ENCODE measurements at places on chromosomes 11 and 22.
A peak's percentile ranks its signal among the peaks of the same experiment; 100 is the strongest.

- no peak for DNase-seq
Observed at GRCh38 chr22:47376322-47376700, 613.9 kb downstream of the TBC1D22A start.

DNA sequence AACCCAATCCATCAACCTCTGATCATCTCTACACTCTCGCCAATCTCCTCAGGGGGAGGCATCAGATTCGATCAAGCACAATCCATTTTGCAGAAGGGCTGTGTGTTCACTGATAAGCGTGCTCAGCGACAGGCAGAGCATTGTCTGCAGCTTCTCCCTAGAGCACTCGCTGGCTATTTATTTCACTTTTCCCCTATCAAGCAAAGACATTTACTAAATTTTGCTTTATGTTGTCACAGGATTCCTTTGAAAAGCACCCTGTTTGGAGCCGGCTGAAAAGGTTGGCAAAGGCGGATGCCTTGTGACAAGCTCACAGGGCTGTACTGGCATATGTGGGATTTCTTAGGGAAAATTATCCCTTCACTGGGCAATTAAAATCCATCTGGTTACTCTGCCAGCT is 1381.5 kb upstream of the TENM4 start:
- no peak for DNase-seq

- DNase-seq: peak; percentile 50
Observed at GRCh38 chr11:6799402-6799801, at the start of gene OR6A2. Gene OR6A2 (minus strand): TSS chr11:6799689. CDS start chr11:6795708, 3,981 bp downstream.

- DNase-seq: no peak
Observed at GRCh38 chr22:20611418-20611817, 104.0 kb downstream of the MED15 start.

GRCh38 chr11:126317756-126318573 is 14.1 kb downstream of the DCPS start:
- peak; percentile 44 for DNase-seq

DNA sequence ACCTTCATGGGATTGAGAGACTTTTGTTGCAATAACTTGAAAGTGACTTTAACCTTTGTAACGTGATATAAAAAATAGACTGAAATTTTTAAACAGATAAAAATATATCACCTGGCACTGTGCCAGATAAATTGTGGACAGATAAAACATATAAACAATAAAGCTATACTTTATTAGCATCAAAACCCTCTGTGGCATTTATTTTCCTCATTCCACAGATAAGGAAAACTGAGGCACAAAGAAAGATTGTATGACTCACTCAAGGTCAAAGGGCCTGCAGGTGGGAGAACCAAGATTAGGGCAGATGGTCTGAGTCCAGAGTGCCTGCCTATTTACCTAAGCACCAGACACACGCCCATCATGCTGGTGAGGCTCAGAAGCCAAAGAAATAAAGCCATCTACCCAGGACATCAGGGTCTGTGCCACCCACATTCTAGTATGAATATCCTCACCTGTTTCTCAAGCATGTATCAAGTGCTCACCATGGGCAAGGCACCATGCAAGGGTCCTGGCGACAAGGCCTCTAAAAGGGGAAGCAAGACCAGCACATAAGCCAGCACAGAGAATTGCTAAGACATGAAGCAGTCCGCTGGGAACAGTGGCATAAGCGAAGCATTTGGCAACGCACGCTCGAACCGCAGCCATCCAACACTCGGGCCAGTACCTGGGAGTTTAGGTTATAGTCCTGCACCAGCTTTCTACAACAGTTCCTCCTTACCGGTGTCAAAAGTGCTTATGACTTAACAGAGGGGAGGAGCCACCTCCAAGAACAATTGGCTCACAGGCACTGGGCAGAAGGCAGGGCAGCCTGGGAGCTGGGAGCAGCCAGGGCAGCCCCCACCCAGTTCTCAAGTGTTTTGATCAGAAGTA is 17.6 kb downstream of the MYH9 start:
- DNase-seq: peak; percentile 73

- DNase-seq: peak; percentile 84
Observed at GRCh38 chr22:45638834-45639746, 32.5 kb upstream of the ATXN10 start.

- no peak for DNase-seq
Observed at GRCh38 chr11:124751391-124751740, 689 bp downstream of the VSIG2 start.

DNA sequence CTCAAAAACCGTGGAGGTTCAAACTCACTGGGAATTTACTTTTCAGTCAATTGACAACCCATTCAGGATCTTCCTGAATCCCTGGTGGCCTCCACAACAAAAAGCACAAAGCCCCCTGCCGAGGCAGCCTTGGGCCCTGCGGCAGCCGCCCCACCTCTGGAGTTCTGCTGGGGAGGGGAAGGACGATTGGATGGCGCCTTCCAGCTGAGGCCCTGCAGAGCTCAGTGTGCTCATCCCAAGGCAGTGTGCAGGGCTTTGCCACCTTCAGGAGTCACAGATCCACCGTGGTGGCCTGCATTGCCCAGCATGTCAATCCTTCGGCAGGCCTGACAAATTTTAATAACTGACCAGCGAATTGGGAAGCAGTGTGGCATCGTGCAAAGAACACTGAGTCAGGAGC is 7.4 kb downstream of the ZFTA start:
- no peak for DNase-seq

DNA sequence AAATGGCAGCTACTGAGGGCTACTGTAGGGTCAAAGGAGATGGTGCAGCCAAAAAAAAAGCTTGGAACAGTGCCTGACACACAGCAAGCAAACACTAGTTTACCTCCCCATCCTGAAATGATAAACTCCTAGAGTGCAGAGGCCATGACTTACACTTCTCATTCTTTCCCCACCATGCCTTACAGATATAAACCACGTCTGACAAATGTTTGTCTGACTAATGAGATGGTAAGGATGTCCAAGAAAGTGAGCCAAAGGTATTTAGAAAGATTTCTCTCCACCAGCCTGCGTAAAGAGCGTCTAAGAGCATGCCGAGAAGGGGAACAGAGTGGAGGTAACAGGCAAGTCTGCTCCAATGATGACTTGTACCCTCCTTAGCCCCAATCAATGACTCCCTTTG is 99.0 kb downstream of the LARGE1 start:
- no peak for DNase-seq

GRCh38 chr11:112156153-112156955 is 7.5 kb downstream of the IL18 start:
- DNase-seq: peak; percentile 9

- DNase-seq: peak; percentile 94
Observed at GRCh38 chr22:20503816-20504215, 3.6 kb upstream of the MED15 start.

DNA sequence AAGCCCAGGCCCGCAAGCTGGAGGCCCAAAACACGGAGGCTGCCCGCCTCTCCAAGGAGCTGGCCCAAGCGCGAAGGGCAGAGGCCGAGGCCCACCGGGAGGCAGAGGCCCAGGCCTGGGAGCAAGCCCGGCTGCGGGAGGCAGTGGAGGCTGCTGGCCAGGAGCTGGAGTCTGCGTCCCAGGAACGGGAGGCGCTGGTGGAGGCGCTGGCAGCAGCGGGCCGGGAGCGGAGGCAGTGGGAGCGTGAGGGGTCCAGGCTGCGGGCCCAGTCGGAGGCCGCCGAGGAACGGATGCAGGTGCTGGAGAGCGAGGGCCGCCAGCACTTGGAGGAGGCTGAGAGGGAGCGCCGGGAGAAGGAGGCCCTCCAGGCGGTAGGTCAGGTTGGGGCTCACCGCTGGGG is 4.8 kb downstream of the CCDC88B start:
- no peak for DNase-seq

- DNase-seq: no peak
Observed at GRCh38 chr22:47374901-47375575, 612.6 kb downstream of the TBC1D22A start.

- DNase-seq: peak; percentile 66
Observed at GRCh38 chr22:42190274-42190673, 59.7 kb upstream of the CYP2D6 start.

DNA sequence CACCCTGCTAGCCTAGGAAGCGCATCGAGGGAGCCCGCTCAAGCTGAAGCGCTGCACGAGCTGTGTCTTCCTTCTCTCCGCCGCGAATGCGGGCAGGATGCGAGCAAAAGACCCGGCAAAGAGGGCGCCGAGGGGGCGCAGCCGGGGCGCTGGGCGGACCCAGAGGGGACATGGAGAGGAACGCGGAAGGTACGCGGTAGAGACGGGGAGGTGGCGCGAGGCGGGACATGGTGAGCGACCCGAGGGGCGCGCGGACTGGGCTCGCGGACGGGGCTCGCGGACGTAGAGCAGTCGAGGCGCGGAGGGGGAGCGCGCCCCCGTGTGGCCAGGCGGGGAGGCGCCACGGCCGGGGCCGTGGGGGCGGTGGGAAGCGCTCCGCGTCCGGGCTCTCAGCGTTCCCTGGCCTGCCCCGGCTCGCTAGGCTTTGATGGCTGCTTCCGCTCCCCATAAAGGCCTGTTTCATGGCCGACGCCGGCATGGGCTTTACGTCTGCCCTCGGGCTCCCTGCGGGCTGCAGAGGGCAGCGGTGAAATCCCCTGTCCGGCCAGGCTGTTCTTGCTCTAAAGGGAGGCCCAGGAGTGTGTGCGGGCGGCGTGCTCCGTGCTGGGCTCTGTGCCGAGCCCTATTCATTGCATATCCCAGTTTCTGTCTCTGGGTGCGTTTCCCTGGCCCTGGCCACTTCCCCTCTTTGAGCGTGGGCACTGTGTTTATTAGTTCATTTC is 31.2 kb upstream of the TRIM29 start:
- DNase-seq: peak; percentile 67

DNA sequence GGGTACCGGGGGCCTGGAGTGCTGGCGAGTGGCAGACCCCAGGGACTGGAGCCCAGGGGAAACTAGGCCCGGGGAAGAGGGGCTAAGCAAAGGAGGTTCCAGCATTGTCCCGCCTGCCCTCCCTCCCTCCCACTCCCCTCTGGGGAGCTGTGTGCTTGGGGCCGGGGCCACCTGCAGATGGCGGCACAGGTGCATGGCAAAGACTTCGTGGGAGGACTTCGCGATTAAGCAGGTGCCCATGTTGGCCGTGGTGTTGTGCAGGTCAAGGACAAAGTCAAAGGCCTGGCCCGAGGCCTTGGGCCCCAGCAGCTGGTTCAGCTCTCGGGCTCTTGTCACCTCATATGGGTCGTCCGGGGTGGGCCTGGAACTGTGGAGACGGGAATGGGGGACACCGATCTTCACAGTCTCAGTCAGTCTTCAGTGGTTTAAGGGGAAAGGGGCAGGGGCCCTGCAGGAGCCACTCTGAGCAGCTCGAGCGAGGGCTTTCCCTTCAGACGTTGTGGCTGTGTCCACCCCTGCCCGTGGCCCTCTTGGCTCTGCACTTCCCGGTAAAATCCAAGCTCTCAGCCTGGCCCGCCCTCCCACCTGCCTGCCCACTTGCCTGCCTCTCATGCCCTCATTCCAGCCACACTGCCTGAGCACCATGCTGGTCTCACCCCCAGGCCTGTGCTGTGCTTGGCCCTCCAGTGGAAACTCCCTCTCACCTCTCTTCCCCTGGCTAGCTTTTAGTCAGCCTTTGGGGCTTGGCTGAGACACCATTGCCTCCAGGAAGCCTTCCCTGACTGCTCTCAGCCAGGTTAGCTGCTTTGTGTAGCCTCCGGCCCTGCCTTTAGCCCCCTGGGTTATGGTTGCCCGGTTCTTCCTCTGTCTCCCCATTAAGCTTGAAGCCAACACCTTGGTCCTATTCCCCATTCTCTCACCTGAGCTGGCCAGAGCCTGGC is 4.7 kb downstream of the ACY3 start:
- DNase-seq: no peak

GRCh38 chr11:43944761-43945311 is 2.4 kb downstream of the C11orf96 start:
- DNase-seq: peak; percentile 39

GRCh38 chr11:2131371-2132236 is 7.6 kb downstream of the IGF2 start:
- no peak for DNase-seq

DNA sequence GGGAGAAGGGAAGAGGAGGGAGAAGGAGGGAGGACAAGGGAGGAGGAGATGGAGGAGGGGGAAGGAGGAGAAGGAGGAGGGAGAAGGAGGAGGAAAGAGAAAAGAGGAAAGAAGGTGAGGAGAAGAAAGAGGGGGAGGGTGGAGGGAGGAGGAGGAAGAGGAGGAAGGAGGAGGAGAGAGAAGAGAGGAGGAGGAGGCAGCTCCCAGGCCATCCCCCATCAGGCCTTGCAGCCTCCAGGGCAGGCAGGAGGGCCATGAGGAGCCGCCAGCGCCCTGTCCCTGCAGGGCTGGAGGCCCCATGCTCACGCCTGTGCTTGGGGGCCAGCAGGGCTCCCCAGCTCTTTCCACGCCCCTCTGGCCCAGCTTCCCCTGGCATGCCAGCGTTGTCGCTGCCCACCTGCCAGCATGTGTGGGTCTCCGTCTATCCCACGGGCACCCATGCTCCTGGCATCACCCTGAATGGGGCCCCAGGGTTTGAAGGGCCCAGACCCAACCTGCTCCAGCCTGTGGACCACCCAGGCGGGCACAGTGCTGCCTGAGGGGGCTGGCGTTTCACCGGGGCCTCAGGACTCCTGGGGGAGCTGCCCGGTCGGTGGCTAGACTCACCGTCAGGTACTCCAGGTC is 5.2 kb downstream of the TSPAN32 start:
- no peak for DNase-seq

DNA sequence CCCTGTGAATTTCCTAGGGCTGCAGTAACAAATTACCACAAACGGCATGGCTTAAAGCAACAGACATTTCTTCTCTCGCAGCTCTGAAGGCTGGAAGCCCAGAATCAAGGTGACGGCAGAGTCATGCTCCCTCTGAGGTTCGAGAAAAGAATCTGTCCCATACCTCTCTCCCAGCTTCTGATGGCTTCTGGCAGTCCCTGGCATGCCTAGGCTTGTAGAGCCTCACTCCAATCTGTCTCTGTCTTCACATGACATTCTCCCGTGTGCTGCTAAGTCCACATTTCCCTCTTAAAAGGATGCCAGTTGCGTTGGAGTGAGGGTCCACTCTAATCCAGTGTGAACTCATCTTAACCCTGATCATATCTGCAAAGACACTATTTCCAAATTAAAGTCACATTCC is 116.2 kb downstream of the NECTIN1 start:
- DNase-seq: no peak

- peak; percentile 64 for DNase-seq
Observed at GRCh38 chr11:78228467-78228866, 39.7 kb downstream of the USP35 start.

DNA sequence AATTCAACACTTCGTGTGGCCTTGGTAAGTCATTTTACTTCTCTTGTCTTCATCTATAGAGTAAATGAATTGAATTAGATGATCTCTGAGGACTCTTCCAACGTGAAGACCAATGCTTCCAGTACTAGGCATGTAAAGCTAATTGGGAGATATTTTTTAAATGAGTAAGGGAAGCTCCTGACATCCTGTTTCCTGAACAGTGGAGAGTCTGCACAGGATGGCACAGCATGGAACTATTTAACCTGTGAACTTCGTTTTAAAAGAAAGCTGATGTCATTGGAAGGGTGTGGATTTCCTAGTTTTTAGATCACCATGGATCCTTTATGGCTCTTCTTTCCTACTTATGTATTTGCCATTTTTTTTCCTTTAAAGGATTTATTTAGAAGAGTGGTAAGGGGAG is 48.4 kb upstream of the HSD17B12 start:
- DNase-seq: peak; percentile 64

GRCh38 chr11:94658888-94659287 is 91.7 kb downstream of the PIWIL4 start:
- no peak for DNase-seq

- DNase-seq: no peak
Observed at GRCh38 chr11:33622186-33622585, 78.4 kb downstream of the C11orf91 start.

- DNase-seq: no peak
Observed at GRCh38 chr11:34636127-34636526, 15.2 kb downstream of the EHF start.

GRCh38 chr11:17927041-17927440 is 85.8 kb downstream of the SERGEF start:
- DNase-seq: no peak

GRCh38 chr11:69154938-69155301 is 815 bp upstream of the SMIM38 start:
- DNase-seq: no peak
